ENCODE measurements at places on chromosomes 3 and 15. TPM values are rescaled to one million over a fixed set of nuclear protein-coding genes. Genes with fewer than 3 reads are reported as not detected.

DNA sequence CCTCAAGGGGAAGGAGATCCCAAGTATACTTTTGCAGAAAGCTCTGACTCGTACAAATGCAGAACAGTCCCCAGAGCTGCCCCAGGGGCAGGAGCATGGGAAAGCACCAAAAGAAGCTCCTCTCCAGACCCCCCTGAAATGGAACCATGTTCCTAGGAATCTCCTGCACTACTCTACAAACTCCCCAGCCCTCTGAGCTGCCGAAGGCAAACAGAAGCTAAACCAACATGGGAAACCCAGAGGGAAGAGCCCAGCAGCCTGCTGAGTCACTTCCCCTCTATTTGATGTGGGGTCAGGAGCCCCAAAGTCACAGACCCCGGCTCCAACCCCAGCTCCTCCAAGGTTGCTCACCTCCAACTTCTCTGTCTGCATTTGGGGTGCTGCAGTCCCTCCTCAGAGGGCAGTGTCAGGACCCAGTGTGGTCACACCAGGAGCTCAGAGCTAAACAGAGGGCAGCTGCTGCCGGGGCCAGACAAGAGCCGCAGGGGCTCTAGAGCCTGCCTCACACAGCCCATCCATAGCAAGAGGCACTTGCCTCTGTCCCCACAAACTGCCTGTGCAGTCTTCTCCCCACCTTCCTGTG lies 3.8 kb upstream of the PLXNA1 start:
- no peak for DNase-seq

DNA sequence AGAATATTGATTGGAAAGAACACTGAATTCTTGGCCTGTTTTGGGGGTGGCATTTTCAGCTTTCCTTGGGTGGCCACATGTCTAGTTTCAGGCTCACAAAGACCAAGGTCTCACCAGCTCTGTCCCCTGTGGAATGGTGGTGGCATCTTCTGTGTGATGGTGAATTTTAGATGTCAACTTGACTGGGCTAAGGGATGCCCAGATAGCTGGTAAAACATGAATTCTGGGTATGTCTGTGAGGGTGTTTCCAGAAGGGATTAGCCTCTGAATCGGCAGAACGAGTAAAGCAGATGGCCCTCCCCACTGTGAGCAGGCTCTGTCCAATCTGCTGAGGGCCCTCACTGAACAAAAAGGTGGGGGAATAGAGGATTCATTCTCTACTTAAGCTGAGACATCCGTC lies 34.4 kb upstream of the MYZAP start:
- DNase-seq = no peak

DNA sequence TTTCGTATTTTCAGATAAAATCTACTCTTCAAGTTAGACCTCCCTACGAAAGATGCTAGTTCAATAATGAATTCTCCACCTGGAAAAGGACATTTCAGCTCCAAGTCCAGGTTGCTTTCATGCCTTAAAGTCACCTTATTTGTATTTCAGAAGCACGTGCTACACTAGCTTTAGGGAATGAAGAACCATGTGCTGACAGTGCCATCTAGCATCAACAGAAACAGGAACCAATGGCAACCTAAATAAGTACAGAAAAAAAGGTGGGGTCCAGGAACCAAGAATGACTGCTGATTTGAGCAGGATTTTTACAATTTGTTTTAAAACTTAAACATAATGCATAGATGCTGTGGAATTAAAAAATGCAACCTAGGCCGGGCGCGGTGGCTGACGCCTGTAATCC lies 77.6 kb upstream of the SNRPN start:
- DNase-seq = no peak

Gene GOLGA8H
- total RNA-seq = 0.13 TPM

DNA sequence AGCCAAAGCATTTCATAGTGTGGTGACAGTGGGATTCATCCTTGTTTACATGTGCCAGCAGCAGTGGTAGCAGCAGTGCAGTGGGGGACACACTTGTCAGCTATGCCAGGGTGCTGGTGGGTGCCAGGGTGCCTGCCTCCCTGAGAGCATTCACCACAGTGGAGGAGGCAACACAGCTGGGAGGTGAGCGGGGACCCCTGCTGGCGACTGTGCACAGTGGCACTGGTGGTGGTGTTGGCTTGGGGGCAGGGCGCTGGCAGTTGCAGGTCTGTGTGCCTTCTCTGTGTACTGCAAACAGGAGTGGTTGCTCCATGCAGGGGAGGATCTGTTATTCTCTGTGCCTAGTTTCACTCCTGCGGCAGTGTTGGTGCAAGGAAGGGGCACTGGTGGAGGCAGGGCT lies 41.2 kb downstream of the CEP63 start:
- DNase-seq = peak; percentile 48

DNA sequence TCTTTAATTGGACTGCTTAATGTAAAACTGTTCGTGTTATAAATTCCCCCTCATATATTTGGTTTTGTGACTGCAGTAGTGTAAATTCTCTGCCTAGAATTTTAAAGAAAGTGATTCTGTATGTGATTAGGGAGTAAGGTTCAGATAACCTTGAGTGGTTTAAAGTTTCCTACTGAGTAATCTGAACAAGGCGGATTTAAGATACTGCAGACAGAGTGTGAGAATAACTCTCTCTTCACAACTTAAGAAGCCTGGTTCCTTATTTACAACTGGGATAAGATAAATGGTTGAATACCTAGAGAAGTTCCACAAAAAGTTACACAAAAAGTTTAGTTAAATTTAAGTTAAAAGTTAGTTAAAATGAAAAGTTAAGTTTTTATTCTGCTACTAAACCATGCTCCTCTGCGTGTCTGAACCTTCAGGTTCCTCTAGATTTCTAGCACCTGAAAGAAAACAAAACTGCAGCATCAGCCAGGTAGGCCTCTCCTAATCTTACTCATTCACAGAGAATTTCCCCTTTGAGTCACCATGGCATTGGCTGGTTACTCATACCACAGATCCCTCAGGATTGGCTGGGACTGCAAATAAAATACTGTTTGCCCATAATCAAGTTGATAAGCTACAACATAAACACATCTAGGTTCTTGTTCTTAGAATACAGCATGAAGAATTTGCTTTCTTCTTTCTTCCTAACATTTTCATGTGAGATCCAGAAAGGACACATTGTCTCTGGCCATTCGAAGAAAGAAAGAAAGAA lies at the start of gene ARL14:
Gene ARL14 (plus strand): TSS at position 614 of the 757 bp plus-strand sequence. CDS start 187 bp downstream, outside the sequence.
- no peak for DNase-seq

DNA sequence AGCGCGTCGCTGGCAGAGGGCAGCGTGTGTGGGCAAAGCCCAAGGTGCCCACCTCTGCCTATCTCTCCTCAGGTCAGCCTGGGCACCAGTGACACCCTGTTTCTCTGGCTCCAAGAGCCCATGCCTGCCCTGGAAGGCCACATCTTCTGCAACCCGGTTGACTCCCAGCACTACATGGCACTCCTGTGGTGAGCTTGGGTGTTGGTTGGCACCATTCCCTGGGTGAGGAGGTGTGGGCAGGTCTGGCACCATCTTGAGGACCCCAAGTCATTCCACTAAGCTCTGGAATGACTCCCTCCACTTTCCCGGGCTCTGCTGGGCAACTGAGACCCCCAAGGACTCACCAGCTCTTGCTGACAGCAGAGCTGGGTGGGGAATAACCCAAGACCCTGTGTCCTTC lies 28.5 kb downstream of the XYLB start:
- no peak for DNase-seq

DNA sequence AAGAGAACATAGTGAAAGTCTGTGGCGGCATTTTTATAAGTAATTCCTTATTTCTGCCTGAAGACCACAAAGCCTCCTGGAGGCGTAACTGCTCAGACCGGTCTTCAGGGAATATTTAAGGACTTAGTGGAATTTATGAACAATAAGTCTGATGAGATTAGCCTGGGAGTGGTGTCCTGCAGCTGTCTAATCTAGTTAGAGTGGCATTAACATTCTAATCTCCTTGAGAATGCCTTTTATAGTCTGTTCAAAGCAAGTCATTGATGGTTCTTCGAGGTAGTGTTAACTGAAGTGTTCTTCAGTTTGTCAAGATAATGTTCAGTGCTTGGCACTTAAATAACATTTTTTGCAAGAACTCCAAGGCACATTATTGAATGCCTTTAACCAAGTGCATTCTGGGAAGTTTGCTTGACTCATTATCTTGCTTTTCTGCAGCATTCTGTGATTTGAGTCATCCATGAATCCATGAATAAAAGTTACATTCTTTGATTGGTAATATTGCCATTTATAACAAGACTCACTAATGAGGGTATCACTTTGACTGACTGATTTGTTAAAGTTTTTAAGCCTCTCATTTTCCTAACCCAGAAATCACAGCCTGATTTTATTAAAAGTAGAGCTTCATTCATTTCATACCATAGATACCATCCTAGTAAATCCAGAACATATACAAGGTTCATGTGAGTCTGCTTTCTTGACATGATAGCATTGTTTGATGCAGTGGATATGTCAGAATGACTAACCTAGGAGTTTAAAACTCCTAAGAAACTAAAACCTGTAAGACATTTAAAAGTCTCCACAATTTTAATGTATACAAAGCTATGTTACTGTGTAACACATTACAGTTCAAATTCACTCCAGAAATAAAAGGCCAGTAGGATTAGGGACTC lies 12.5 kb downstream of the RBM5 start:
- DNase-seq = no peak

Gene GNAT1
- total RNA-seq = 0.07 TPM

Gene STRIT1
- total RNA-seq = 1.2 TPM

- DNase-seq = peak; percentile 69
Observed at GRCh38 chr3:72274493-72275330, 489.8 kb upstream of the PROK2 start.

- DNase-seq = no peak
Observed at GRCh38 chr15:55660153-55660552, 72.0 kb upstream of the PYGO1 start.

DNA sequence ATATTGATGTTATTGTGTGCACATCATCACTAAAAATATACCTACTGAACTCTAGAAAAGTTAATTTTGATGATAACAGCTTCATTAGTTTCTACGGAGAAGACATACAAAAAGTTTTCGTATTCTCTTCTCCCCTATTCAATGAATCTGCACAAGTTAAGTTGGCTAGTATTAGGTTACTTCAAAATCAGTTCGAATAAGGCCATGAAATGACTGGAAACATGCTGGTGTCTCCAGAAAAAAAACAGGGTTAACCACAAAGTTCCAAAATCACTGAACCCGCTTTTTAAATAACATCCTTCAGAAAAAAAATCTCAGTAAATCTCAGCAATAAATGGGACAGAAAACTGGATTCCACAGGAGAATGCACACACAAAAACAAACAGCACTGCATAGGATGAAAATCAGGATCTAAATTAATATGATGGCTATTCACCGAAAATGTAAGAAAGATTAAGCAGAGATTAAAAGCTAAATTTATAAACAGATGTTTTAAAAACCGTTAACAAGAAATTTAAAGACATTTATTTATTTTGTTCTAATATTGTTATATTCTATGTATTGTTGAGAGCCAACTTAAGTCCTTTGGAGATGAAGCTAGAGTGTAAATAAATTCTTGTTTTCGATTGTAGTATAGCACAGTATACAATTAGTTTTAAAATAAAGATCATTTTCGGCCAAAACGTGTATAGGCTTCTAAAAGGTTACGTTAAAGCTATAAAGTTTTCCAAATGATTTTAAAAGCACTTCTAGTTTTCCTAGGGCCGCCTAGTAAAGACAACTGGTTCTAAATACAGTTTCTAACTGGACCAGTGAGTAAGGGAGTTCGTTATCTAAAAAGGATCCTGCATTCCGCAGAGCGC lies 1.0 kb downstream of the IGSF11 start:
- DNase-seq = no peak

DNA sequence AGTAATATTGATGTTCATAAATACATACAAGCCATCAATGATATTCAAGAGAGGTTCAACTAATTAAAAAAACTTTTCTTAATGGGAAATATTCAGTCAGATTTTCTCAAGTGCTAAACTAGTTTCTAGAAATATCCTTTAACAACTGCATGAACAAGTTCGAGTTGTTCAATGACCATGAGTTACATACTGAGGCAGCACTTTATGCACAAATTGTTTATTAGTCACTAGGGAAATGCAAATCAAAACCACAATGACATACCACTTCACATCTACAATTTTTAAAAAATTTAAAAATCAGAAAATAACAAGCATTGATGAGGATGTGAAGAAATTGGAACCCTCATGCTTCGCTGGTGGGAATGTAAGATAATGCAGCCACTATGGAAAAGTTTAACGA lies 62.4 kb downstream of the RAD18 start:
- DNase-seq = no peak

Gene SLC6A11
- total RNA-seq = 0.09 TPM

Gene SPINT1
- total RNA-seq = 3.8 TPM

DNA sequence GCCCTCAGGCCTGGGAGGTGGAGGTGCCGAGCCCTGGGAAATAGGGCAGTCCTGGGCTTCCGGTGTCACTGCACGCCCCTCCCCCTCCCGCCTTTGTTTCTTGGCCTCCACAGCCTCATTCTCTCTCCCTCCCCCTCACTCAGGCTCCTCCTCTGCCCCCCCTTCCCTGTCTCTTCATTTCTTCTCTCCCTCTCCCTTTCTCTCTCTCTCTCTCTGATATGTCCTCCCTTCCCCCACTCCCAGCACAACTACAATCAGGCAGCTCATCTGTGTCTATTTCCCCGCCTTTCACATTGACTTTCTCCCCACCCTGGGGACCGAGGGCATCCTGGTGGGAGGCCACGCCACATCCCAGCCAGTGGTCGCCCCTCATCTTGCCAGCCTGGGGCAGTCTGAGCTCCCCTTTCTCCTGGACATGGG lies 40.2 kb downstream of the IDH2 start:
- no peak for DNase-seq

DNA sequence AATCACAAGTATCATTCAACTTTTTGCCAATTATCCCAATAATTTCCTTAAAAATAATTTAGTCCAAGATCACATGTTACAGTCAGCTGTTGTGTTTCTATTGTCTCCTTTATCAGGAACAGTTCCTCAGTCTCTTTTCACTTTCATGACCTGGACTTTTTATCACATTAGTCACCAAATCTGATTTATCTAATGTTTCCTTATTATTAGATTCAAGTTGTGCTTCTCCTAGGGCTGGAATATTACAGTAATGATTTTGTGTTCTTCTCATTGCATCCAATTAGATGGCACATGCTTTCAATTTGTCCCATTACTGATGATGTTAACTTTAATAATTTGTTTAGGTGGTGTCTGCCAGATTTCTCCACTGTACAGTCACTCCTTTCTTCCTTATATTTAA lies 66.3 kb upstream of the DCBLD2 start:
- no peak for DNase-seq

DNA sequence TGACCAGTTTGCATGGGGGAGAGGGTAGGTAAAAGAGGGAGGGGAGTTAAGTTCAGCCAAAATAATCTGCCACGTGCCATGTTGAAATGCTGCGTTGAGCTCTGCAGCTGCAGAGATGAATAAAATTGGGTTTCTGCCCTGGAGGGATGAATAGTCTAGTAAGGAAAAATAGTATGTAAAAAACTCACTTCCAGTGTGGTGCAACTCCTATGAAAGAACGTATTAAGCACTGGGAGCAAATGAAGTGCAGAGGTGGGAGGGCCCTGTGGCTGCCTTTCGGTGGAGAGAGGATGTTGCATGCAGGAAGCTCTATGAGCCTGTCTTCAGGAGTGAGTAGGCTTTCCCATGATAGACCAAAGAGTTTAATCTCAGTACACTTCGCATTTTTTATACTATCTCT lies 8.6 kb downstream of the CEP63 start:
- no peak for DNase-seq

All from right lobe of liver (tissue), 6 donors.